Transverse colon (tissue), 4 donors: ENCODE measurements at places on chromosomes 4 and X.
A peak's percentile ranks its signal among the peaks of the same experiment; 100 is the strongest.

GRCh38 chrX:154430479-154430878 is 2.0 kb downstream of the ATP6AP1 start:
- peaks cover 4% of the 10 kb centered on the region for H3K4me1 ChIP-seq
- no peak for DNase-seq
- peak overlapping the region; percentile 12 for H3K27ac ChIP-seq

GRCh38 chr4:38149472-38149996 is 189.3 kb downstream of the PTTG2 start:
- no peak for DNase-seq
- no peak overlapping the region for H3K4me3 ChIP-seq
- H3K27me3 ChIP-seq, result no peaks in the 10 kb centered on the region
- H3K36me3 ChIP-seq, result no peaks in the 10 kb centered on the region

DNA sequence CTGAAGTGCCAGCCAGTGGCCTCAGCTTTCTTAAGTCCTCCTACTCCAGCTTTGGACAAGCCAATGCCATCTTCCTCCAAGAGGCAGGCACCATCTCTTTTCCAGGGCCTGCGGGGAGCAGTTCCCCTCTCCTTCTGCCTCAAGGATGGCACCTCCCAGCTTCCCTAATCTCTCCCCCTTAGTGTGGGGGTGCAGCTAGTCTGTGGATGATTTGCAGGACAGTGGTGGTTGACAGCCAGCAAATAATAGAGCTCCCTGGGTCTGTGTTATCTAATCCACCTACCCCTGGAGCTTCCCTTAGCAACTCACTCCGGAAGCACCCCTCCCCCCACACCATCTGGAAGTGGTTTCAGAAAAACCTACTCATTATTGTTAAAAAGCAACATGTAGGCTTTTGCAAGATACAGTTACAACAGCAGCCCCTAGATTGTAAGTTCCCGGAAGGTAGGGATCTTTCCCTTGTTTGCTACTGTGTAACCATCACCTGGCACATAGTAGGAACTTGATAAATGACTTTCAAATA is 247.1 kb downstream of the BCOR start:
- H3K27me3 ChIP-seq, result no peaks in the 10 kb centered on the region
- no peak overlapping the region for H3K27ac ChIP-seq
- no peak for DNase-seq
- no peaks in the 10 kb centered on the region for H3K4me1 ChIP-seq

GRCh38 chr4:150069353-150069752 is 8.9 kb upstream of the DCLK2 start:
- H3K36me3 ChIP-seq, result no peaks in the 10 kb centered on the region
- DNase-seq, result no peak
- H3K4me1 ChIP-seq, result no peaks in the 10 kb centered on the region
- H3K27me3 ChIP-seq, result no peaks in the 10 kb centered on the region
- H3K27ac ChIP-seq, result no peak overlapping the region

GRCh38 chr4:103076747-103077347 is at the start of gene SLC9B2:
SLC9B2 (minus strand) TSS chr4:103076761; CDS start chr4:103067550, 9,211 bp downstream.
- H3K27ac ChIP-seq, result peak within 1 kb of the TSS; percentile 75
- H3K4me1 ChIP-seq, result peaks cover 18% of the 10 kb centered on the region
- peak within 1 kb of the TSS; percentile 47 for H3K4me3 ChIP-seq
- no peaks in the 10 kb centered on the region for H3K36me3 ChIP-seq
- DNase-seq, result no peak

- H3K36me3 ChIP-seq, result no peaks in the 10 kb centered on the region
- no peaks in the 10 kb centered on the region for H3K4me1 ChIP-seq
- H3K27me3 ChIP-seq, result no peaks in the 10 kb centered on the region
- no peak for DNase-seq
- H3K27ac ChIP-seq, result no peak overlapping the region
Observed at GRCh38 chr4:114046331-114046730, 66.9 kb upstream of the ARSJ start.

- H3K4me1 ChIP-seq, result no peaks in the 10 kb centered on the region
- H3K36me3 ChIP-seq, result no peaks in the 10 kb centered on the region
- no peak overlapping the region for H3K4me3 ChIP-seq
- no peak overlapping the region for H3K27ac ChIP-seq
- no peak for DNase-seq
- no peaks in the 10 kb centered on the region for H3K27me3 ChIP-seq
Observed at GRCh38 chr4:24880186-24880585, 32.7 kb downstream of the CCDC149 start.

- no peaks in the 10 kb centered on the region for H3K4me1 ChIP-seq
- no peaks in the 10 kb centered on the region for H3K27me3 ChIP-seq
- no peak overlapping the region for H3K27ac ChIP-seq
- no peak for DNase-seq
- H3K36me3 ChIP-seq, result no peaks in the 10 kb centered on the region
Observed at GRCh38 chr4:78313754-78314120, 237.8 kb upstream of the ANXA3 start.

DNA sequence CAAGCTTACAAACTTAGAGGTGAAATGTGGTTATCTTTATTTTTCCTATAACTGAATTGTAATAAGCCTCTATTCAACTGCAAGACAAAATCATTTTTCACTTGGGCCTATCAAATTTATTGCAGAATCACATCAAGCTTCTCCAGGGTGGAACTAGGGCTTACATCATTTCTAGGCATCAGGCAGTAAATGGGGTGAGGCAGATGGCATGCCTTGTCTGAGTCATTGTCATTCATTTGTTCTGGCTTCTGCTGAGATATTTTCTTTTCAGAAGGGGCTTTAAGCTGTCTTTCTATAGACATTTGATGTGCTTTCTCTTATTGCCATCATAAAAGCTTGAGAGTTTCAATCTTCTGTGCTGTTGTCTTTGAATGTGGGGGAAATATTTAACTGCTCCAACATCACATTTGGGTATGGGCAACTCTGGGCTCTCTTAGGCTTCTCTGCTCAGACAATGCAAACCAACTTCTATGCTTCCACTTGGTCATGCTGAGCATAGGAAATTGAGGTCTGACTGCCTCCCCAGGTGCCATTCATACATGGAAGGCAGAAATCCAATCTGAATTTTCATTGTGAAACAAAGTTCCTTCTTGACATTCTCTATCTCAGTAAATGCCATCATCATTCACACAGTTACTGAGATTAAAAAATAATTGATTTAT is 225.8 kb upstream of the GIMD1 start:
- no peaks in the 10 kb centered on the region for H3K36me3 ChIP-seq
- H3K4me3 ChIP-seq, result no peak overlapping the region
- H3K4me1 ChIP-seq, result no peaks in the 10 kb centered on the region
- no peak for DNase-seq

GRCh38 chrX:96791559-96791958 is 92.1 kb upstream of the RPA4 start:
- DNase-seq, result no peak
- H3K27me3 ChIP-seq, result no peaks in the 10 kb centered on the region
- H3K27ac ChIP-seq, result no peak overlapping the region
- H3K4me1 ChIP-seq, result peaks cover 3% of the 10 kb centered on the region
- H3K36me3 ChIP-seq, result no peaks in the 10 kb centered on the region

DNA sequence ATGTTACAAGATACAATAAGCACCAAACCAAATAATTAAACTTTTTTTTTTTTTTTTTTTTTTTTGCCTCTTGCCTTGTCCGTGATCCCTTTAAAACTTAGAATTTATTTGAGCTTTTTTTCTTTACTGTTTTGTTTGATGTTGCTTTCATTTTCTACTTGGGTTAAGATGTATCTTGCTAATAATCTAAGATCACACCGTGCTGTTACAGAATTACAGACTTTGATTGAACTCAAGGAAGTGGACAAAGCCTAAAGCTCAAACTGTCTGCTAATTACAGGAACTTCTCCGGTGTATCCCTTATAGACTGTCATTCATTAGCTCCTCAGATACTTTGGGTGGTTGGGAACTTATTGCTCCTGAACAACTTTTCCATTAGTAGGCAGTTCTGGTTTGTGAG is 26.5 kb downstream of the STIM2 start:
- H3K27me3 ChIP-seq, result no peaks in the 10 kb centered on the region
- H3K36me3 ChIP-seq, result no peaks in the 10 kb centered on the region
- DNase-seq, result no peak
- H3K27ac ChIP-seq, result no peak overlapping the region
- no peak overlapping the region for H3K4me3 ChIP-seq

- H3K27me3 ChIP-seq, result no peaks in the 10 kb centered on the region
- no peak overlapping the region for H3K4me3 ChIP-seq
- no peak for DNase-seq
- H3K27ac ChIP-seq, result no peak overlapping the region
- no peaks in the 10 kb centered on the region for H3K4me1 ChIP-seq
Observed at GRCh38 chrX:32847921-32848320, 363.4 kb downstream of the DMD start.
